ENCODE measurements at places on chromosomes 11 and 22.

- no peak for DNase-seq
Measured at GRCh38 chr11:65622011-65622410, 6.4 kb downstream of the PCNX3 start.

DNA sequence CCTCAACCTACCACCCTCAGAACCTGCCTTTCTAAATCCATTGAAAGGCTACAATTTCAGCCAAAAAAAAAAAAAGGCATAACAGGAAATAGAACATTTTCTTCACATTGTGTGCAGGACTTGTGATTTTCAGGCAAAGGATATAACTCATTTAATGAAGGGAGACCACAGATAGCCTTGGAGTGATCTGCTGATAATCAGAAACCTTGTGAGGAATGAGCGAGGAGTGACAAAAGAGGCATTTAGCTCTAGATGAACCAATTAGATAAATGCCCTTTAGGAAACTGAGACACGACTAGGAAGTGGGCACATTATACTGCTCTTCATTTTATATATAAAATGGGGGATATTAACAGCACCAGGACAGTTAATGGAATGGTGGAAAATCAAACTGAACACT, 216.5 kb upstream of the GRIA4 start:
- DNase-seq, result no peak

- no peak for DNase-seq
Measured at GRCh38 chr11:1113405-1114201, 38.9 kb downstream of the MUC2 start.

DNA sequence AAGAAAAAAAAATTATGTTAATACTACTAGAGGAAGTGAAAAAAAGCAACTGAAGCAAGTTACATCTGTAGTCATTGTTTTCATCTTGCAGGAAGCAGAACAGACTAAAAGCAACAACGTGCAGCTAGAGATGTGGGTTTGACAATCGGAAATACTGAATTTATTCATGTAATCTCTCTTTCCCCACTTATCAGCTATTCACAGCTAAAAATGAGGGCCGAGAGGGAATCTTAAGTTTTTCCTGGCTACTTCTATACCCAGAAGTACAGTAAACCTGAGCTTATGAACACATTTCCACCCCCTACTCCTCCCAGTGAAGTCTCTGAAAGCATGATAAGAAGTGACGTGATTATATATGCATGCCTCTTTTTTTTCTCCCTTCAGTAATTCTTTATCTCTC, 116.5 kb downstream of the SPON1 start:
- DNase-seq, result no peak

GRCh38 chr11:106917973-106918372, 100.3 kb downstream of the GUCY1A2 start:
- DNase-seq, result no peak

DNA sequence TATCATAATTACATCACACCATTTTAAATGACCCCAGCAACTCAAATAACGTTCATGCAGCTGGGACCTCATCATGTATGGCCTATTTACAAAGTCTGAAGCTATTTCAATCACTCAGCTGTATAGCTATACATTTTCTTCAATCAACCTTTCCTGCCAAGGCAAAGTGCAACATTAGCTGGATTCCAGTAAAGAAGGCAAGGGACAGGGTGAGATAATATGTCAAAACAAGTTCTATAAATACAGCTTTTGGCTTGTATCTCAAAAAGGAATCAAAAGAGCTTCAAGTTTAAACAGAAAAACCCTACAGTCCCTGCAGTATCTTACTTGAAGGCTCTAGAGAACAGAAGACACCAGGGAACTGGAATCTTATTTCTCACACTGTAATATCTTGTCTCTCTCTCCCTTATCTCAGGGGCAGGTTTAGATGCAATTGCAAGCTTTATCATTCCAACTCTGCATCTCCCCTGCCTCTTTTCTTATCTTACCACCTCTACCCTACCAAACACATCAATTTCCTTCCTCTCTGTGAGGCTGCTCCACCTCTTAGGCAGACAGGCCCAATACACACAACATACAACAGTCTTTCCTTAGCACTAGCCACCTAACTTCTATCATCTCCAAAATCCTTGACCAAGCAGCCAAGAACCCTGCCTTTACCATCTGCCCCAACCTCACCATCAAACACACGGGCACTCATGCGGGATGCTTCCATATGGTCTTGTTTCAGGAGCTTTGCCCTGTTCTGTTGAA, 34.5 kb downstream of the CELF1 start:
- DNase-seq, result no peak

DNA sequence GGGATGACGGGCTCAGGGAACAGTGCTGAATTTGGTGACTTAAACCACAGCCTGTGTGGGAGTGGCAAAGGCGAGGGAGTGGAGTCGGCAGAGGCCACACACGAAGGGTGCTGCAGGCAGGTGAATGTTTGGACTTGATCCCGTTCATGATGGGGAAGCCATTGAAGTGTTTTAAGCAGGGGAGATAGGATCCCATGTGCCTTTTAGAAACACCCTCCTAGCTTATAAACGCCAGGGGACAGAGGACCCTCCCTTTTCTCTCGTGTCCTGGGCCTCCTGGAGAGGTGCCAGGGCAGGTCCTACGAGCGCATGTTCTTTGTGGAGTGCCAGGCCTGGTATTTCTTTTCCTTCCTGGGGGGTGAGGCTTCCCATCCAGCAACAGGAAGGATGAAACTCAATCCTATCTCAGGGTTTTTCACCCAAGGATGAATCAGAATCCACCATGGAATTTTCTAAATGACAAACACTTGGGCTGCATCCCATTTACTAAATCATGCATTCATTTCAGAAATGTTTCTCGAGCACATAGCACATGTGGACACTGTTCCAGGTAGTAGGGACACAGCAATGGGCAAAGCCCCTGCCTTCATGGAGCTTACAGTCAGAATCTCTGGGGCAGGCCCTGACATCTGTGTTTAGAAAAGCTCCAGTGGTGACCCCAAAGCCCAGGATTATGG, 59.6 kb downstream of the CHRDL2 start:
- DNase-seq, result no peak

All from NCI-H345 (cell line).